ENCODE measurements at places on chromosomes 7 and 10. TPM values are rescaled to one million over a fixed set of nuclear protein-coding genes. Genes with fewer than 3 reads are reported as not detected.

Gene NXPH1
- 0.10 TPM for total RNA-seq

Gene UNC5B
- total RNA-seq, result 11.2 TPM

Gene ACSM6
- total RNA-seq, result 4.5 TPM

Gene SPDYE1
- total RNA-seq, result 0.10 TPM

Gene PRSS1
- not detected for total RNA-seq

Gene GRM3
- 0.20 TPM for total RNA-seq

Gene ZNF117
- total RNA-seq, result 72.7 TPM

Gene TMEM273
- 12.0 TPM for total RNA-seq

Gene HMX3
- not detected for total RNA-seq

Gene SLC26A5
- 0.20 TPM for total RNA-seq

Gene C7orf57
- total RNA-seq, result 0.10 TPM

Gene NAT16
- not detected for total RNA-seq

Gene CREB5
- 52.7 TPM for total RNA-seq
